Neural crest cell (in vitro differentiated cells): ENCODE measurements at places on chromosomes 11 and 22. TPM values are rescaled to one million over a fixed set of nuclear protein-coding genes. Genes with fewer than 3 reads are reported as not detected.
A peak's percentile ranks its signal among the peaks of the same experiment; 100 is the strongest.

The LDHAL6A gene
- not detected in 2 replicates for total RNA-seq

The NUMA1 gene
- total RNA-seq = 173 and 179 TPM in 2 replicates

The C22orf31 gene
- total RNA-seq = not detected in 2 replicates

The PLAAT5 gene
- total RNA-seq = 0.45 and 0.77 TPM in 2 replicates

The MMP8 gene
- total RNA-seq = not detected in 2 replicates

The LRRC56 gene
- 2.1 and 2.4 TPM in 2 replicates for total RNA-seq

The BRMS1 gene
- 40.2 and 49.0 TPM in 2 replicates for total RNA-seq

The SYT8 gene
- total RNA-seq = not detected in 2 replicates

The OR52H1 gene
- total RNA-seq = not detected in 2 replicates

The PLAAT3 gene
- 4.1 and 4.3 TPM in 2 replicates for total RNA-seq

The AGBL2 gene
- 2.1 and 2.4 TPM in 2 replicates for total RNA-seq

The OR51B2 gene
- not detected in 2 replicates for total RNA-seq

- no peak for DNase-seq
Observed at GRCh38 chr11:12159351-12160099, 49.1 kb downstream of the MICAL2 start.

GRCh38 chr11:69157156-69157821 lies 1.6 kb downstream of the SMIM38 start:
- peak; percentile 77 for DNase-seq

- DNase-seq = no peak
Observed at GRCh38 chr11:75763846-75764245, 4.7 kb upstream of the DGAT2 start.

DNA sequence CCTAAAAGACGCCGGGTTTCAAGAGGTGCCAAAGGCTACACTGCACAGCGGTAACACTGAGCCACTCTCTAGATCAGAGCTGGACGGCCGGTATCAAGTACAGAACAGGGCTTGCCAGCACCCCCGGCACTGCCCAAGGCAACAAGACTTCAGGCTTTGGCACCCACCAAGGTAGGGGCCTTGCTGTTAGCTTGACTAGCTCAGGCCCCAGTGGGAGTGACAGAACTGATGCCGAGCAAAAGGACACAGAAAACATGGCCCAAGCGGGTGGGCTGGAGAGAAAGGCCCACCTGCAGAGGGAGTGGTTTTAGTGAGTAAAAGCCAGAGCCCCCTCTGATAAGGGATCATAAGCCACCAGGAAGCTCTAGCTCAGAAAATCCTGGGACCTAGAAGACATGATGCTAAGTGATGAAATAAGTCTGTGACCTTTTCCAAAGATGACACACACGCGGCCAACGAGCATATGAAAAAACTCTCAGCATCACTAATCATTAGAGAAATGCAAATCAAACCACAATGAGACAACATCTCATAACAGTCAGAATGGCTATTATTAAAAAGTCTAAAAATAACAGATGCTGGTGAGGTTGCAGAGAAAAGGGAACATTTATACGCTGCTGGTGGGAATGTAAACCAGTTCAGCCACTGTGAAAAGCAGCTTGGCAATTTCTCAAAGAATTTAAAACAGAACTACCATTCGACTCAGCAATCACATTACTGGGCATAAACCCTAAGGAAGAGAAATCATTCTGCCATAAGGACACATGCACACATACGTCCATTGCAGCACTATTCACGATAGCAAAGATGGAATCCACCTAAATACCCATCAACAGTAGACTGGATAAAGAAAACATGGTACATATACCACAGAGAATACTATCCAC lies 12.9 kb downstream of the EHD1 start:
- DNase-seq = no peak

DNA sequence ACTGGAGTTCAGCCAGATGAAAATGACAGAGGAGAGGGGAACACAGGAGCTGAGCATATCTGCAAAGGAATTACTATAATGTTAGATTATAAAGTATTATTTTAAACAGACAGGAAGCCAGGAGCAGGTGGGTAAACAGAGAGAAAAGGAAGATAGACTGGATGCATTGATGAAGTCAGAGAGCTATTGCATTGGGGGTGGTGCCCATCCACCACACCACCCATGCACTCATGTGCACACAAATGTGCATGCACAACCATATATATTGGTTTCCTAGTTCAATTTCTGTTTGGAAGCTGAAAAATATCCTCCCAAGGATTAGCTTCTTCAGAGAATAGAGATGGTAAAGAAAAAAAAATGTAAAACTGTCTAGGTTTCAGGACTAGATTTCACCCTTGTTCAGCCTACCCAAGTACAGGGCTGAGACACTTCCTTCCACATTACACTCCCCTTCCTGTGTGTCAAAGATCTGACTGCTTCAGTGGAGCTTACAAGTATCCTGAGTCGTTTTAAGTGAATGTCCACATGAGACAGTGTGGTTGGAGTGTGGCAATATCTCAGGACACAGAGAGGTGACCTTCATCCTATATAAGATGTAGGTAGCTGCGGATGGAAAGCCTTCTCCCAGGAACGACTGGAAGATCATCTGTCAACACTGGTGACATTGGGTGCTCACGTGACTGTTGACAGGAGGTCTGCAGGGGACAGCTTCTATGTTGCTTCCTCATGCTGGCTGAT lies 12.2 kb upstream of the SMPD1 start:
- no peak for DNase-seq

GRCh38 chr11:88950975-88951374 lies 114.8 kb downstream of the GRM5 start:
- DNase-seq = no peak

- DNase-seq = no peak
Observed at GRCh38 chr22:20604092-20604747, 96.8 kb downstream of the MED15 start.

DNA sequence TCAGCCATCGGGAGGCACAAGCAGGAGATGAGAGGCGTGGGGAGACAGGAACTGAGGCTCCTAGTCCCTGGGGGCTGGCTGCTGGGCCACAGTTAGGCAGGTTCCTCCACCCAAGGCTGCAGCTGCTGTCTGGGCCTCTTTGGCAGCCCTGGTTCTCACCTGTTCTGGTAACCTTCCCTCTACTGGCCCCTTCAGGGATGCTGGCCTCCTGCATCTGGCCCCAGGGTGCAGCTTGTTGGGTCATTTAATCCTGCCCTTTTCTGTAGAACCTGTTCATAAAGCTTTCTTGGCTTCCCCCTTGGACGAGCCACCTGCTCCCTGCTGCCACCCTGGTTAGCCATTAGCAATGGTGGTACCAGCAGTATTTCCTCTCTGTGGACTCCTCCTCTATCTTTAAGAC lies 5.5 kb downstream of the USH1C start:
- DNase-seq = no peak

DNA sequence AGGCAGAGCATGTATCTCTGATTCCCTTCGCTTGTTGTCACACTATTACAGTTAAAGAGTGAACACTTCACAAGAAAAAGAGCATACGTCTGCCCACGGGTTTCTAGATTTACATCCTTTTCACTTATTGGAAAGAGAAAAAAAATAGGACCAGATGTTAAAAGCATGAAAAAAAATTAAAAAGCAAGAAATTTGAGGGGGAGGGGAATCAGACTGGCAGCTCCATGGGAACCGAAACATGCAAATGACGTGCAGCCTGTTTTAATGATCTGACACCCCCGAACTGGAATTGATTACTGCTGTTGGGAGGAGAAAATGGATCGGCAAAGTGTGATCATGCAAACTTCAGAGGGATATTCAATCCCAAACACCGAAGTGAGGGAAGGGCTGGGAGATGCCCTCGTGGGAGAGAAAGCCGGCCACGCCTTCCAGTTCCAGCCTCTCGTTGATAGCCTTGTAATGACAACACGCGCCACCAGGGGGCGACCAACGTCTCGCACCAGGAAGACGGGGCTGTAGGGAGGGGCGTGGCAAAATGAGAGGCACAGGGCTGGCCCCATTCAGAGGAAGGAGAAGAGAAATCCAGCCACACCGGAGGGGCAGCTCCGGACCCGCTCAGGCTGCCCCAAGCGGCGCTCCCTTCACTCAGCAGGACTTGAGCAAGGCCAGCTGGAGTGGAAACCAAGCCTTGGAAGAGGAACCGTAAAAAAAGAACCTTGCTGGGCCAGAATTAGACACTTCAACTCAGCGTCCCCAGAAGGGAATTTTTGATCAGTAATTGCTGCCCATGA lies 53.8 kb upstream of the SYT13 start:
- DNase-seq = peak; percentile 99

- DNase-seq = no peak
Observed at GRCh38 chr11:34356130-34356529, 1.7 kb downstream of the ABTB2 start.

GRCh38 chr22:37482244-37482643 lies 3.9 kb downstream of the MFNG start:
- no peak for DNase-seq

GRCh38 chr11:124070915-124071622 lies 29.9 kb upstream of the OR10G7 start:
- peak; percentile 74 for DNase-seq

- no peak for DNase-seq
Observed at GRCh38 chr11:65133724-65134123, 595 bp downstream of the SYVN1 start.

GRCh38 chr11:45724153-45724552 lies 58.7 kb upstream of the CHST1 start:
- no peak for DNase-seq

DNA sequence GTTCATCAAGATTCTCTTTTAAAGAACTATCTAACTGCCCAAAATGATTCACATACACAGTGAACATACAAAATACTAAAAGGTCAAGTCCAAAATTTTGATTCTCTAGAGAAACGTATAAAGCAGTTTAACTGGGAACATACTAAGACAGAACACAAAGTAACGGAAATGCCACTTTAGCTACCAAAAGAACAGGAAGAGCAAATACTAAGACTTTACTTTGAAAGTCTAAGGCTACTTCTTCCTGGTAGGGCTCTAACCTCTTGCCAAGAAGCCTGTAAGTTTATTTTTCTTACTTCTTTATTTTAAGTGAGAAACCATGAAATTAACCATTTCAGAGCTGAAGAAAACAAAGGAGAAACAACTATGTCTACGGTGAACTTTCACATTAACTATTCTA lies 6.2 kb downstream of the PICALM start:
- DNase-seq = no peak

DNA sequence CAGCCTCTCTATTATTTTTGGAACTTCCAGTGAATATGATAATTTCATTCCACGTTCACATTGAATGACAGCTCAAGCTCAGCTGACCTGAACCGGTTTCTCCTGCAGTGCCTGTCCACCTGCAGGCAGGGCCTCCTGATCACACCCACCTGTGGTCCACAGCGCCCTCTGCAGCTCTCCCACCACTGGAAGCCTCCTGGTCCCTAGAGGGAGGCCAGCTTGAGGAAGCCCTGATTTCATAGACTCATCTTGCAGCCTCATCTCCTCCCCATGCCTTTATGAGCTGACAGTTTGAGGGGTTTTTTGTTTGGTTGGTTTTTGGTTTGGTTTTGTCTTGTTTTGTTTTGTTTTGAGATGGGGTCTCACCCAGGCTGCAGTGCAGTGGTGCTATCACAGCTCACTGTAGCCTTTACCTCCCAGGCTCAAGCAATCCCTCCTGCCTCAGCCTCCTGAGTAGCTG lies 29.9 kb upstream of the MALAT1 start:
- no peak for DNase-seq

DNA sequence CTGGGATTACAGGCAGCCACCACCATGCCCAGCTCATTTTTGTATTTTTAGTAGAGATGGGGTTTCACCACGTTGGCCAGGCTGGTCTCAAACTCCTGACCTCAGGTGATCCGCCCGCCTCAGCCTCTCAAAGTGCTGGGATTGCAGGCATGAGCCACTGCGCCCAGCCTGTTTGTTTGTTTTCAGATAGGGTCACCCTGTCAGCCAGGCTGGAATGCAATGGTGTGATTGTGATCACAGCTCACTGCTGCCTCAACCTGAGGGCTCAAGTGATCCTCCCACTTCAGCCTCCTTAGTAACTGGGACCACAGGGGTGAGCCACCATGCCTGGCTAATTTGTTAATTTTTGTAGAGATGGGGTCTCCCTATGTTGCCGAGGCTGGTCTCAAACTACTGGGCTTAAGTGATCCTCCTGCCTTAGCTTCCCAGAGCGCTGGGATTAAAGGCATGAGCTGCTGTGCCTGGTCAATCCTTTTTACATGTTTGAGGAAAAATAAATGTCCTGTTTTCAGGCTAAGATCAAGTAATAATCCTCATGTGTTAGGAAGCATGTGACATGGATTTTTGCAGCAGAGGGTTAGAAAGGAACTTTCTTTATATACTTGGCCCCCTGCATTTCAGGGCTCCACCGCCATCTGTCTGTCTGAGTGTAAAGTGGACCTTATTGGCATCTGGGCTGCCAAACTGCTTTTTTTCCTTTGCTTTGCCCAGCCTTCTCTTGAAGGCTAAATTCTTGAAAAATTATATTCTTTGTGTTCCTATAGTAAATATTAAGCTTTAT lies 4.8 kb upstream of the SLC3A2 start:
- DNase-seq = no peak

- no peak for DNase-seq
Observed at GRCh38 chr22:23216461-23217170, 36.3 kb downstream of the BCR start.

GRCh38 chr11:118306556-118306955 lies 2.0 kb downstream of the CD3E start:
- no peak for DNase-seq

- DNase-seq = no peak
Observed at GRCh38 chr22:31550871-31551370, 54.6 kb downstream of the SFI1 start.

GRCh38 chr11:35418282-35419183 lies 825 bp downstream of the SLC1A2 start:
- DNase-seq = peak; percentile 32

- DNase-seq = no peak
Observed at GRCh38 chr22:17707526-17707925, 66.7 kb downstream of the BID start.

DNA sequence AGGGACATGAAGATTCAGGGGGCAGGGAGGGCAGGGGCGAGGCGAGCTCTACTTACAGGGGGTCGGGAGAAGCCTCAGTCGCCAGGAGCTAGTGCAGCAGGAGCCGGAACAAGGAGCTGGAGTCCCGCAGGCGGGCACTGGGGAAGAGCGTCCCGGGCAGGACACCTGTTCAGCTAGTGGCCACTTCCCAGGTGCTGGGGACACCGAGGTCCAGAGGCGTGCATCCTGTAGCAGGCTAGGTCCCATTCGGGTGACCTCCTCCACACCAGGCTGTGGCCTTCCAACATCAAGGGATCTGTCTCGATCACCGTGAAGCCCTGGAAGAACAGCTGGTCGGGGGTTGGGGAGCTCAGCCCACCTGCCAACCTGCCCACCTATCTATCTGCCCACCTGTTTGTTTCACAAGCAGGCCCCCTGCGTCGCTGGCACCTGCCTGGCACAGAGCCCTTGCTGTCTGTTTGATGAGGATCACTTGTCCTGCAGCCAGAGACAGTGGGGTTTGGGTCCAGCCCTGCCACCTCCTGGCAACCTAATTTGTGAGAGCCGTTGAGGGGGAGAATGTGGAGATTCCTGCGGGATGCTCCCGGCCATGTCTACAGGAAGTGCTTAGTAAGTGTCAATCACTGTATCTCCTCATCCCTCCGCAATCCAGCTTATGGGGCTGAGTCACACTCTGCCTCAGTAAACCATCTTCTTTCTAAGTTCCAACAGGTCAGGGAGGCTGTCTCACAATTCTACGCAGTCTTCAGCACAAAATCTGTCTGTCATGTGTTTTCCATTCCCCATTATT lies 940.9 kb downstream of the BRD1 start:
- no peak for DNase-seq
